ENCODE measurements at places on chromosomes 12 and 14.
A peak's percentile ranks its signal among the peaks of the same experiment; 100 is the strongest.

- DNase-seq: no peak
Measured at GRCh38 chr12:31584782-31585181, 6.2 kb downstream of the DENND5B start.

DNA sequence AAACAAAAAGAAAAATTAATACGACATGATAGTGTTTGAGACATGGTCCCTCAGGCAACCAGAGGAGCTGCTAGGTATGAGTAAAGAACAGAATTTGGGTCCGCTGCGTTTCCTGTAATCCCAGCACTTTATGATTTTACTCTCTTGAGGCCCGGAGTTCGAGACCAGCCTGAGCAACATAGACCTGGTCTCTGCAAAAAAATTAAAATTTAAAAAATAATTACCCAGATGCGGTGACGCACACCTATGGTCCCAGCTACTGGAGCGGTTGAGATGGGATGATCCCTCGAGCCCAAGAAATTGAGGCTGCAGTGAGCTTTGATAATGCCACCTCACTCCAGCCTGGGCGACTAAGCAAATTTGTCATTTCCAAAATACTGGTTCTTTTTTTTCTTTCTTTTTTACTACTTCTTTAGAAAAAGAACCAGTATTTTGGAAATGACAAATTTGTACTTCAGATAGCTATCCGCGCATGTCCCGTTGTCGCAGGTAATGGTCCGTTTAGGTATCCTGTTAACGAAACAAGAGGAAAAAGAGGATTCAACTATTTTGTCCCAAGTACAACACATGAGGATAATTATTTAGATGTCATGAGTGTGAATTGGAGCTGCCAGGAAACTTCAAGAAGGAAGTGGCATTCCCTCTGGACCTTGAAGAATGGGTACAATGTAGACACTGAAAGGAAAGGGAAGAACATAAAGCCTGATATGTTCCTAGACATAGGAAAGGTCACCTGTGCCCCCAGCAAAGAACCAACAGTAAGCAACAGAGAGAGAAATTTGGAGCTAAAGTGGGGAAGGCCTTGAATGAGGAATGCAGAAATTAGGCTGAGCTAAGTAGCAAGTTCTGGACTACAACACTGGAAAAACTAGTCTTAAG lies 1.2 kb upstream of the HECTD1 start:
- DNase-seq: no peak

- no peak for DNase-seq
Measured at GRCh38 chr12:22333713-22334409, 646 bp downstream of the ST8SIA1 start.

DNA sequence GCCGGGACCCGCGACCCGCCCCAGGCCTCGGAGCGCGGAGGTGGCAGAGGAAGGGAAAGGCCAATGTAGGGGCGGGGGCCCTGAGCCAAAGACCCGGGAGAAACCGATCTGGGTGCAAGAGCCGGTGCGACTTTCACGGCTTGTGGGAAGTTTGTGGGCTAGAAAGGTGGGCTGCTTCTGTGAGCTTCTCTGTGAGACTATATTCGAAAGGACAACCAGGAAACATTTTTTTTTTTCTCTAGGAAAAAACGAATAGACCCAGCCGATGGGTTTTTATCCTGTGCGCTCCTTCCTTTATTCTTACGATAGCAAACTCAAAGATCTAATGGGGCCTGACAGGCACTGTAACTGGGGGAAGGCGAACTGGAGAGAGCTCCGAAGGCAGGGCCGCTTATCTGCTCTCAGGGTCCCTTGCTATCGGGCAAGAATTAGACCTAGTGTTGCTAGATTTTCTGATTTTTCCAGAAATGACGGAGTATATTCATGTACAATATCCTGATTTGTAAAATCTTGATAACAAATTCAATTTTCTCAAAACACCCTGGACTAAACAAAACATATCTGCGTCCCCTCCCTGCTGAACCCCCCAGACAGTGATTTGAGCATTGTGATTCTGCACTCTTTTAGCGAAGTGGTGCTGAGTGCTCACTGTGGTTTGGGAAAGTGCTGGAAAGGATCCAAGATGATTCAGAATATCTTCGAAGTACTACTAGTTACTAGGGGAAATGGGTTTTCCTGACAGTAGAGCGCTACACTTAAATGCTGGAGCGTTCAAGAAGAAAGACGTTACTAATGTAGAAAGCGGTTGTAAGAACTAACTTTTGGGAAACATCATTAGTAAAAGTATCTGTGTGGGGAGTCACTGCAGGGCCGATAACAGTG lies 563 bp upstream of the STXBP6 start:
- peak; percentile 70 for DNase-seq

- DNase-seq: no peak
Measured at GRCh38 chr12:21828779-21829178, 54.3 kb upstream of the KCNJ8 start.

GRCh38 chr12:50065726-50066310 lies 8.4 kb downstream of the ASIC1 start:
- DNase-seq: no peak

- DNase-seq: no peak
Measured at GRCh38 chr14:58607131-58607951, 30.4 kb upstream of the DACT1 start.

GRCh38 chr14:77064521-77065178 lies 33.4 kb upstream of the CIPC start:
- DNase-seq: no peak

DNA sequence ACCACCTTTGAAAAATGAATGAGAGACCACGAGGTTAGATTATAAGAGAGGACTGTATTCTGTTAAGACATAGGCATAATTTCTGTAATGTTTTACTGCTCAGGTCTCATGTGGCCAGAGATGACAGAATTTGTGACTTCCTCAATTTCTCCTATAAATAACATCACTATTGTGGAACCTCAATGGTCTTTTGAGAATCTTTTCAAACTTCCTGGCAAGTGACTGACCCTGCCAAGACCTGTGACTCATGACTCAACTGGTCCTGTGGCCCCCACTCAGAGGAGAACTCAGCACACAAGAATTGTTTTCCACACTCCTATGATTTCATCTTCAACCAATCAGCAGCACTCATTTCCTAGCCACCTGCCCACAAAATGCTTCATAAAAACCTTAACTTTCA lies 508.2 kb upstream of the ATP2B1 start:
- no peak for DNase-seq

Data from NCI-H2029 (cell line).